ENCODE measurements at places on chromosomes 12 and 14. TPM values are rescaled to one million over a fixed set of nuclear protein-coding genes. Genes with fewer than 3 reads are reported as not detected.

Gene P3H3
- 40.1 TPM for total RNA-seq

Gene ZNF385A
- 5.0 TPM for total RNA-seq

GRCh38 chr14:91142214-91142668, 28.4 kb downstream of the DGLUCY start:
- no peak for DNase-seq

DNA sequence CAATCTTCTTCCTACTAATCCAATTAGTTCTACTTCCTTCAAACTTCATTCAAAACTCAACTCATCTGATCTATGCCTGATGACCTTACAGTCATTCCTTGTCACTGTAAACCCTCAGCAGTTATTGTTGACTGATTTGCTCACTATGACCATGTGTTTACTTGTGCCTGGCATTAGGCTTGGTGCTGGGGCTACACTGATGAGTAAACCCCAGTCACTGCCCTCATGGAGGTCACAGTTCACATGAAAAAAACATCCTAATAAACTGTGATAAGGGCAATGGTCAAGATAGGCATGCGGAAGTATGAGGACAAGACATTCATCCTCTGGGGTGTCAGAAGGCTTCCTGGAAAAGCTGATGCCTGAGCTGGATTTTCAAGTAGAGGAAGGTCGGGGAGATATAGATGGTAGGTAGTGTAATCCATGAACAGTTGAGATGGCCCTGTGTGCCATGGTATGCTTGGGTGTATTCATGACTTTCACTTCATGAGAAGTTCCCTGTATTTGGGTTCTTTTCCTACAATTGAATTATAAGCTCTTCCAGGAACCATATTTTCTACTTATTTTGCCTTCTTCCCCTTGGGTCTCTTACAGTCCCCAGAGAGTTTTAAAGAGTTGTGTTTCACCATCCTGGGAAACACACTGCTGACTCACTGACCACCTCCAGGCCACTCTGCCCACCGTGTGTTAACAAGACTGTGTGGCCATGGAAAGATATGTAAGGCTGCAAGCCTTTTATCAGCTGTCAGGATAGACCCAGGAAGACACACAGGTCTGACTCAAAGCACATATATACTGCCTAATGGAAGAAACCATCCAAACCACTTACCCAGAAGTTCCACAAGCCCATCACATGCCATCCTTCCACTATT, 38.7 kb upstream of the DUSP6 start:
- DNase-seq = no peak

DNA sequence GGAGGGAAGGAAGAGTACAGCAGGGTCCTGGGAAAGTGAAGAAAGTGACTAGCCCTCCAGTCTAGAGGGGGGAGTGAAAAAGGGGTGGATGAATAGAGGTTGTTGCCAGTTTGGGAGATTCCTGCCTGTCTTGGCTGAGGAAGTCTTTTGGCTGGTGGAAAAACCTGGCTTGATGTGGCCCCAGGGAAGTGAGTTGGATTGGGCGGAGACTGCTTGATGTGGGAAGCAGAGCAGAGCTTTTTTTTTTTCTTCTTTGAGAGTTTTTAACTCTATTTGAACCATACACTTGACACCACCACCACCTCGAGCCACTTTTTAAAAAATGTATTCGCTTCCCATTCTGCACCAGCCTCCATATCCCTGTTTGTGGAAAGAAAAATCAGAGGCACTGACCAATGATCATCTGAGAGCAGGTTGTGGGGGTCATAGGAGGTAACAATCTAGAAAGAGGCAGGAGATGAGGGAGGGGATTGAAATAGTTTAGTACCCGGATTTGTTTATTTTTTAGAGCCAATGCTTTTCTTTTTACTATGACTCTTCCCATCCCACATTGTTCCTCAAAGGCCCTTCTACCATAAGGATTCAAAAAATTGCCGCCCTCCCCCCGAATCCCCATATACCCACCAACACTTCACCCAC, 690 bp upstream of the DTX3 start:
- DNase-seq = no peak

Measured in urinary bladder (tissue), 4 donors.